ENCODE measurements at places on chromosomes 3 and 15. TPM values are rescaled to one million over a fixed set of nuclear protein-coding genes. Genes with fewer than 3 reads are reported as not detected.

DNA sequence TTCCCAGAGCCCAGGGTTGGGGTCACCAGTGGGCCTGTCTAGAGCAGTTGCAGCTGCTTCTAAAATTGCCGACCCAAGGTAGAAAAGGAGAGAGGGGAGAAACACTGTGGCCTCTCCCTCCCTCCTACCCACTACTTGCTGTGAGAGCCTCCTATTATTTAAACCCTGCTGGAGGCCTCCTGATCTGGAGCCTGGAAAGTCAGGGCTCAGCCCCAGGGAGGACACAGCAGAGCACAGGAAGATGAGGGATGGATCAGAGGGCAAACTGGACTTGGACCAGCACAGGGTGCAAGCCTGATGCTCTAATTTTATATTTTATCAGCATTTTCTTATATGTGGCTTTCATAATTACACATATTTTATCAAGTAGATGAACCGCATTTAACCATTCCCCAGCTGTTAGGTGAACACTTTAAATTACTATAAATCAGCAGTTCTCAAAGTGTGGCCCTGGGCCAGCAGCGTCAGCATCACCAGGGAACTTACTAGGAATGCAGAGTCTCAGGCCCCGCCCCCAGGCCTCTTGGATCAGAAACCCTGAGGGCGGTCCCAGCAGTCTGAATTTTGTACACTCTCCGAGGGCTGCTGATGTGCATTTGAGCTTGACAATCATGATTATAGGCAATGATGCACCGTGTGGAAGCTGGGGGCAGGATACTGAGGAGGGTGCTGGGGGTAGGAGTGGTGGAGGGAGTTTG lies 26.7 kb downstream of the SMAD3 start:
- H3K36me3 ChIP-seq: no peaks in the 10 kb centered on the region
- peak overlapping the region; percentile 87 for H3K4me3 ChIP-seq
- no peak for DNase-seq
- peak overlapping the region; percentile 84 for H3K27ac ChIP-seq

DNA sequence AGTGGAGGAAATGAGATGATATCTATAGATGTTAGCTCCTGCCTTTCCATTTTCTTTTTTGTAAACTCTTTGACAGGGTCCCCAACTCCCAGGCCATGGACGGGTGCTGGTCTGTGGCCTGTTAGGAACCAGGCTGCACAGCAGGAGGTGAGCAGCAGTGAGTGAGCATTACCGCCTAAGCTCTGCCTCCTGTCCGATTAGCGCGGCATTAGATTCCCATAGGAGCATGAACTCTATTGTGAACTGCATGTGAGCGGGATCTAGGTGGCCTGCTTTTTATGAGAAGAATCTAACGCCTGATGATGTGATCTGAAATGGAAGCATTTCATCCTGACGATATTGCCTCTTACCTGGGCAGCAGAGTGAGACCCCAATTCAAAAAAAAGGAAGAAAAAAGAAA lies 56.8 kb upstream of the CHD2 start:
- no peaks in the 10 kb centered on the region for H3K27me3 ChIP-seq
- DNase-seq: no peak
- peak overlapping the region; percentile 73 for H3K27ac ChIP-seq
- peaks cover 20% of the 10 kb centered on the region for H3K4me1 ChIP-seq
- H3K4me3 ChIP-seq: no peak overlapping the region

DNA sequence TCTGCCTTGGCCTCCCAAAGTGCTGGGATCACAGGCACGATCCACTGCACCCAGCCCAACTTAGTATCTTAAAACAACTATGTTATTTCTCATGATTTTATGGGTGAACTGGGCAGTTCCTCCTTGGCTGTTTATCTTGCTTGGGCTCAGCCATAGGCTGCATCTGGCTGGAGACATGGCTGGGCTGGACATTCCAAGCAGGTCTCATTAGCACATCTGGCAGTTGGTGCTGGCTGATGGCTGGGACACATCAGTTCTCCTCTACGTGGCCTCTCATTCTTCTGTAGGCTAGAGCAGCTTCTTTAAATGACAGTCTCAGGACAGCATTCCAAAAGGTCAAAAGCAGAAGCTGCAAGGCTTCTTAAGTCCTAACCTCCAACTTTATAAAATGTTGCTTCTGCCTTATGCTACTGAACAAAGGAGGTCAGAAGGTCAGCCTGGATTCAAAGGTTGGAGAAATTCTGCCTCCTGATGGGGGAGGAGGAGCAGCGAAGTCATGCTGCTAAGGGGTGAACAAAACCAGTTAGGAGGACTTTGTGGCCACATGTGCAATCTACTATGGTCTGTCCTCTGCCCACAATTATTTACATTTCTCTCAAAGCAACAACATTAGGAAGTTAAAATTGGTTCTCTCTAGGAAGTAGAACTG lies 144.0 kb downstream of the AQP9 start:
- no peak overlapping the region for H3K4me3 ChIP-seq
- H3K4me1 ChIP-seq: peaks cover 6% of the 10 kb centered on the region
- H3K36me3 ChIP-seq: no peaks in the 10 kb centered on the region

SLC24A5 gene
- not detected for total RNA-seq

IGF2BP2 gene
- 5.0 TPM for total RNA-seq

DNA sequence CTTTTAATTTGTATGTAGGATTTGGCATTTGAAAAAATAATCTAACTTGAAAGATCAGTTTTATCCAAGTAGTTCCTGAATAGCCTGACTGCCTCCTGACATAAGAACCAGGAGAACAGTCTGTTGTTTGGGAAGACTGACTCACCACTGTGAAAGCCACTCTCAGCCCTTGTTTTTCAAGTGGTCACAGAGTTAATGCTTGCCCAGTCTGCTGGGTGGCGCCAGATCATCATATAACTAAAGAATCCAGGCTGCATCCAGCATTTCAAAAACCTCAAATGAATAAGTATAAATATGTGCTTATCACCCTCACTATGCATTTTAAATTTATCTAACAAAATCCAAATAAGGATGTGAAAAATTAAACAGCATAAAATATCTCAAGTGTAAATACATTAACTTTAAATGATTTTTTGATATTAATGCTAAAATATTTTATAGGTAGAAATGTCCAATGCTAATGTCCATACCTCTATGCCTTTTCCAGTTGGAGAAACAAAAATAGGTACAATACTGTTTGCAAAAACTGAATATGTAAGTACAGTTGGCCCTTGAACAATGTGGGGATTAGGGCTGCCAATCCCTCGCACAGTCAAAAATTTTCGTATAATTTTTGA lies 26.9 kb upstream of the ZBBX start:
- no peak overlapping the region for H3K4me3 ChIP-seq
- H3K27ac ChIP-seq: no peak overlapping the region
- H3K27me3 ChIP-seq: no peaks in the 10 kb centered on the region
- H3K36me3 ChIP-seq: no peaks in the 10 kb centered on the region
- DNase-seq: no peak

CNBP gene
- 268 TPM for total RNA-seq

Data from natural killer cell treated with Interleukin-12 subunit alpha and Interleukin-12 subunit beta and Interleukin-15 and Interleukin-18, amount 100 ng/mL, for 72 hours (primary cell).